ENCODE measurements at places on chromosomes 4 and X.

GRCh38 chr4:1948892-1949436, 59.8 kb downstream of the NELFA start:
- DNase-seq: no peak

DNA sequence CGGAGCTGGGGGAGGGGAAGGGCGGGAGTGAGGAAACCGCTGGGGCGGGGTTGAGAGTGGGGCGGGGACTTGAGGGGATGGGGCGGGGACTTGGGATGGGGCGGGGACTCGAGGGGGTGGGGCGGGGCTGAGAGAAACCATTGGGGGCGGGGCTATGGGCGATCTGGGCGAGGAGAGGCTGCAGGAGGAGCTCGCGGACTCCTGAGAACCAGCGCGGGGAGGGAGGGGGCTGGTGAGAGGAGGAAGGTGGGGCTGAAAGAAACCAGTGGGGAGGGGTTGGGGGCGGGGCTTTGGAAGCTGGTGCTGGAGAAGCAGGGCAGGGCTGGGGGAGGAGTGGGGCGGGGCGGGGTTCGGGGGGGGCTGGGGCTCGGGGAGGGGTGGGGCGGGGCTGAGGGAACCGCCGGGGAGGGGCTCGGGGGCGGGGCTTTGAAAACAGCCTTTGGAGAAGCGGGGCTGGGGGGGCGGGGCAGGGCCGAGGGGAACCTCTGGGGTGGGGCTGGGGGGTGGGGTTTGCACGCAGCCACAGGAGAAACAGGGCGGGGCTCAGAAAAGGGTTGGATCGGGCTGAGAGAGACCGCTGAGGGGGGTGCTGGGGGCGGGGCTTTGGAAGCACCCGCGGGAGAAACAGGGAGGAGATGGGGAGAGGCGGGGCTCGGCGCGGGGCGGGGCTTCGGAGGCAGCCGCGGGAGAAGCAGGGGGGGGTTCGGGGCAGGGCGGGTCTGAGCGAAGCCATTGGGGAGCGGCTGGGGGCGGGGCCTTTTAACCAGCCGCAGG, 777 bp upstream of the EOLA2 start:
- DNase-seq: peak; percentile 94

- DNase-seq: no peak
Measured at GRCh38 chr4:54728368-54728767, 70.6 kb downstream of the KIT start.

GRCh38 chr4:39363773-39364393, 2.3 kb downstream of the RFC1 start:
- DNase-seq: no peak

Data from vagina (tissue), 2 donors.